CD4-positive, alpha-beta T cell (primary cell): ENCODE measurements at places on chromosomes 12 and 14.
A peak's percentile ranks its signal among the peaks of the same experiment; 100 is the strongest.

- H3K4me1 ChIP-seq, result peaks cover 11% of the 10 kb centered on the region
- no peaks in the 10 kb centered on the region for H3K27me3 ChIP-seq
- H3K27ac ChIP-seq, result no peak overlapping the region
- no peaks in the 10 kb centered on the region for H3K36me3 ChIP-seq
- no peak overlapping the region for H3K4me3 ChIP-seq
Observed at GRCh38 chr12:132213359-132214160, 69.3 kb downstream of the NOC4L start.

- H3K36me3 ChIP-seq, result peaks cover 80% of the 10 kb centered on the region
- no peaks in the 10 kb centered on the region for H3K27me3 ChIP-seq
- no peak overlapping the region for H3K4me3 ChIP-seq
Observed at GRCh38 chr12:6330192-6330591, 11.7 kb downstream of the TNFRSF1A start.

- no peaks in the 10 kb centered on the region for H3K4me1 ChIP-seq
- no peak for DNase-seq
- no peaks in the 10 kb centered on the region for H3K36me3 ChIP-seq
- no peak overlapping the region for H3K27ac ChIP-seq
Observed at GRCh38 chr12:130504110-130504839, 166.6 kb downstream of the PIWIL1 start.

GRCh38 chr12:5309654-5310053 lies 122.3 kb upstream of the NTF3 start:
- no peaks in the 10 kb centered on the region for H3K27me3 ChIP-seq
- no peak for DNase-seq
- no peak overlapping the region for H3K4me3 ChIP-seq

DNA sequence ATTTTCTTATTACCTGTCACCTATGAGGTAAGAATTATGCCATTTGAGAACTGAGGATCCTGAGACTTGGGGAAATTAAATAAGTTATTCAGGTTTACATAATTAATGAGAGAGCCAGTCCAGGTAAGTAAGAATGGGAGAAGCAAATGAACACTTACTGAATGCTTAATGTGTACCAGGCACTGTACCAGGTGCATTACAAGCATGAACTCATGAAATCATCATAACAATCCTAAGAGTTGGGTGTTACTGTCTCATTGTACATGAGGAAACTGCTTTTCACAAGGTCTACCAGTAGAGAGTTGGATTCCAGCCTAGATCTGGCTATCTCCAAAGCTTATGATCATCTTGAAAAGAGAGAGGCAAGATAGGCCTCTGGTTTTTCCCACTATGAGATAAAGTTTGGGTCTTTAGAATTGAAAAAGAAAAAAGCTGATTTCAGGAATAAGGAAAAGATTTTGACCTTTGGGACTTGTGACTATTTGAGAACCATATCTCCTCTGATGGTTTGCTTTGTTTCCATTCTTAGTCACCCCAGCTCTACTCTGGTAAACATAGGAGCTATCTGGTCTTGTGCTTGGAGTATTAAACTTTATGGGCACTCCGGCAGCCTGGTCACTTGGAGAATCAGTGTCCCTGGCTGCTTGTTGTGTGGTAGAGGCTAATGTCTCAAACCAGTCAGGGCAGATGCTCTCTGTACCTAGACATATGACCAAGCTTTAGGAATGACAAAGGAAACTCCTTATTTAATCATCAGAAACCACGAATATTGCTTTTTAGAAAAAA lies 48.0 kb downstream of the PTHLH start:
- H3K27ac ChIP-seq, result no peak overlapping the region
- H3K4me1 ChIP-seq, result no peaks in the 10 kb centered on the region
- no peaks in the 10 kb centered on the region for H3K36me3 ChIP-seq
- no peak for DNase-seq

GRCh38 chr12:31477687-31478086 lies 113.2 kb downstream of the DENND5B start:
- DNase-seq, result no peak
- H3K27me3 ChIP-seq, result no peaks in the 10 kb centered on the region
- H3K27ac ChIP-seq, result no peak overlapping the region
- no peaks in the 10 kb centered on the region for H3K4me1 ChIP-seq

DNA sequence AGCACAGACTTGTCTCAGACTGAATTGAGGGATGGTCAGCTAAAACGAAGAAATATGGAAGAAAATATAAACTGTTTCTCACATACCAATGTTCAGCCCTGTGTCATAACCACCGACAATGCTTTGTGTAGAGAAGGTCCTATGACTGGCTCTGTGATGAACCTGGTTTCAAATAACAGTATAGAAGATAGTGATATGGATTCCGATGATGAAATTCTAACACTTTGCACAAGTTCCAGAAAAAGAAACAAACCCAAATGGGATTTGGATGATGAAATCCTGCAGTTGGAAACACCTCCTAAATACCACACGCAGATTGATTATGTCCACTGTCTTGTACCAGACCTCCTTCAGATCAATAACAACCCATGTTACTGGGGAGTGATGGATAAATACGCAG lies 7.9 kb upstream of the MAPK1IP1L start:
- no peak overlapping the region for H3K27ac ChIP-seq
- no peaks in the 10 kb centered on the region for H3K4me1 ChIP-seq
- no peak overlapping the region for H3K4me3 ChIP-seq
- H3K27me3 ChIP-seq, result no peaks in the 10 kb centered on the region
- H3K36me3 ChIP-seq, result peaks cover 25% of the 10 kb centered on the region

- H3K36me3 ChIP-seq, result no peaks in the 10 kb centered on the region
- H3K27ac ChIP-seq, result no peak overlapping the region
- DNase-seq, result no peak
Observed at GRCh38 chr12:30622509-30622908, 73.2 kb downstream of the IPO8 start.

DNA sequence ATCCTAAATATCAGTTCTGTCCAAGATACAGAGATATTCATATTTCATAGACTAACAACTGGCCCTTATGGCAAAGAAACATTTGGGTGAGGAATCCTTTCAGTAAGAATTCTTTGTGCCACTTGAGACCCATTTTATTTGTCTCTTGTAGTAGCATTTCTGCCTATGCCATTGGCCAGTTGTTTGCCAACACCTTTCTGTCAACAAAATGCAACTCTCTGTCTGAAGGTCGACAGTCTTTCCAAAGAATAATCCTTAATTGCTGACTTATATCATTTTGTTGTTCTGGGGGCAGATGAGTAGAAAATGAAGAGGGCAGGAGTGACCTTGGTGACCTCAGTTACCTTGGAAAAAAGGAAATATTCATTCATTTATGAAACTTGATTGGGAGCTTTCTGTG lies 10.9 kb downstream of the IFT43 start:
- no peak overlapping the region for H3K4me3 ChIP-seq
- H3K4me1 ChIP-seq, result no peaks in the 10 kb centered on the region
- DNase-seq, result no peak
- H3K36me3 ChIP-seq, result peaks cover 27% of the 10 kb centered on the region

GRCh38 chr14:51336734-51337133 lies 96.7 kb downstream of the TMX1 start:
- H3K36me3 ChIP-seq, result no peaks in the 10 kb centered on the region
- H3K4me3 ChIP-seq, result no peak overlapping the region
- H3K4me1 ChIP-seq, result no peaks in the 10 kb centered on the region
- no peak overlapping the region for H3K27ac ChIP-seq
- H3K27me3 ChIP-seq, result no peaks in the 10 kb centered on the region

DNA sequence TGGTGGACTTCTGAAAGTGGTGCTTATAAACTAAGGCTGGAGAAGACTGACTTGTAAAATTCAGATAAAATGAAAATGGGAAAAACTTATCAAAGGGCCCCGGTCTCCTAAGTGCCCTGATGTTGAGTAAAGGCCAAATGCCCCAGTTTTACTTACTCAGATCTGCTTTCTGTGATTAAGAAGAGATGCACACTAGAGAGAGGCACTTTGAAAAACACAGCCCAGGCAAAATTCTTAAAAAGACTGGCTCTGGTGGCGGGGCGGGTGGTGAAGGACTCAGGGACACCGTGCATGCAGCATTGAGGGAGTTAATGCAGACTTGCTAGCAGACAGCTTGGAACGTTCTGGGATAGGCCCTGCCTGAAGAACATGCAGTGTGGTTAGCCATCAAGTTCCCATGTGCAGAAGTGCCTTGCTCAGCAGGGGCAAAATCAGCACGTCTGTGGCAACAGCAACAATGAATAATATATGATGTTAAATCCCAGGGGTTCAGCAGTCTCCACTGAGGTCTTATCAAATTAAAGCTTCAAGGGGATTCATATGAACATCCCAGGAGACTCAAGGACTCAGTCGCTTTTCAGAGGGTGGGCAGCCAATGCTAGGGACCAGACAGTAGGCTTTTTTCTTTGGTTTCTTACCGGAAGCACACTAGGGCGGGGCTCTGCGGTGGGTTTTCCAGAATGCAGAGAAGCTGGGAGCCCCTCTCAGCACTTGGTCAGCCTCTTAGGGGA lies 105.0 kb downstream of the DAD1 start:
- peak overlapping the region; percentile 41 for H3K27ac ChIP-seq
- H3K4me3 ChIP-seq, result peak overlapping the region; percentile 55
- H3K4me1 ChIP-seq, result peaks cover 3% of the 10 kb centered on the region
- no peak for DNase-seq
- H3K27me3 ChIP-seq, result no peaks in the 10 kb centered on the region

DNA sequence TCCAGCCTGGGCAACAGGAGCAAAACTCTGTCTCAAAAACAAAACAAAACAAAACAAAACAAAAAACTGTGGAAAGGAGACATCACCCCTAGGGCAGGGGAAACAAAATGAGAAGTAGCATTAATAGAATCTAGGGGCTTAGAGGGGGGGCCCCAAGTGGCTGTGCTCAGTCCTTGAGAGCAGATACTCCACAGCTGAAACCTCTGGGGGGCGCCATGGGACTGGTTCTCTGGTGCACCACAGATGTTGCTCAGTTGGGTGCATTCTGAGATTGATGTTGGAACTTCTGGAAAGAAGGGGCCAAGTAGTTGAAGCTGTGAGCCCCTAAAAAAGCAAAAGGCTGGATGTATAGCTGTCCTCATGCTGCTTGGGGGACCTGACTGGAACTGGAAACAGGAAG lies 11.8 kb upstream of the SYNE2 start:
- DNase-seq, result peak; percentile 57
- no peak overlapping the region for H3K4me3 ChIP-seq
- H3K27me3 ChIP-seq, result no peaks in the 10 kb centered on the region
- peaks cover 5% of the 10 kb centered on the region for H3K4me1 ChIP-seq
- no peak overlapping the region for H3K27ac ChIP-seq
- H3K36me3 ChIP-seq, result no peaks in the 10 kb centered on the region

GRCh38 chr12:125453751-125454150 lies 388.5 kb downstream of the AACS start:
- H3K27ac ChIP-seq, result no peak overlapping the region
- peaks cover 7% of the 10 kb centered on the region for H3K27me3 ChIP-seq
- H3K4me3 ChIP-seq, result no peak overlapping the region
- H3K4me1 ChIP-seq, result no peaks in the 10 kb centered on the region
- H3K36me3 ChIP-seq, result no peaks in the 10 kb centered on the region

DNA sequence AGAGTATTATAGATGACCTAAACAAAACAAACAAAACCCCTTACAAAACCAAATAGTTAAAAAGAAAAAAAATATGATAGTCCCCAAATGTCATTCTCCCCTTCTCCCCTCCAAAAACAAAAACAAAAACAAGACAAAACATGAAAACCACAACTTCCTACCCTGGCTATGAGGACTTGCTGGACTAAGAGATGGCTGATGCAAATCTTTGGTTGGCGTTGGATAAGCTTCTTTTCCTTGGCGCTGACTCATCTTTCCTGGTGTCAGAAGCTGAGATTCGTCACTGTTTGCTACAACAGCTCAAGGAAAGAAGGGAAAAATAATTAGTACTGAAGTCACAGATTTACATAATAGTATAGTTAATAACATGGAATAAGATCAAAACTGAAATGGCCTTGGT lies 102.5 kb upstream of the BBS10 start:
- no peak for DNase-seq
- H3K36me3 ChIP-seq, result peaks cover 25% of the 10 kb centered on the region
- H3K4me1 ChIP-seq, result no peaks in the 10 kb centered on the region
- no peak overlapping the region for H3K4me3 ChIP-seq
- no peak overlapping the region for H3K27ac ChIP-seq

- no peaks in the 10 kb centered on the region for H3K36me3 ChIP-seq
- DNase-seq, result no peak
- no peaks in the 10 kb centered on the region for H3K4me1 ChIP-seq
Observed at GRCh38 chr12:9727813-9728212, 5.1 kb downstream of the CLECL1 start.

- H3K4me3 ChIP-seq, result no peak overlapping the region
- H3K36me3 ChIP-seq, result no peaks in the 10 kb centered on the region
- no peak for DNase-seq
- no peaks in the 10 kb centered on the region for H3K27me3 ChIP-seq
Observed at GRCh38 chr12:1435456-1435855, 158.9 kb downstream of the FBXL14 start.

- H3K27me3 ChIP-seq, result no peaks in the 10 kb centered on the region
- peak overlapping the region; percentile 88 for H3K4me3 ChIP-seq
- peak overlapping the region; percentile 77 for H3K27ac ChIP-seq
- no peaks in the 10 kb centered on the region for H3K36me3 ChIP-seq
- DNase-seq, result peak; percentile 20
Observed at GRCh38 chr14:99604766-99605298, 825 bp upstream of the CCDC85C start.

GRCh38 chr12:66533767-66534166 lies 145.1 kb downstream of the GRIP1 start:
- H3K4me1 ChIP-seq, result no peaks in the 10 kb centered on the region
- H3K36me3 ChIP-seq, result no peaks in the 10 kb centered on the region
- no peak overlapping the region for H3K4me3 ChIP-seq
- no peak overlapping the region for H3K27ac ChIP-seq
- no peaks in the 10 kb centered on the region for H3K27me3 ChIP-seq

GRCh38 chr12:58925111-58925611 lies 4.9 kb upstream of the LRIG3 start:
- DNase-seq, result no peak
- H3K36me3 ChIP-seq, result no peaks in the 10 kb centered on the region
- H3K4me1 ChIP-seq, result no peaks in the 10 kb centered on the region
- H3K4me3 ChIP-seq, result no peak overlapping the region
- no peak overlapping the region for H3K27ac ChIP-seq

DNA sequence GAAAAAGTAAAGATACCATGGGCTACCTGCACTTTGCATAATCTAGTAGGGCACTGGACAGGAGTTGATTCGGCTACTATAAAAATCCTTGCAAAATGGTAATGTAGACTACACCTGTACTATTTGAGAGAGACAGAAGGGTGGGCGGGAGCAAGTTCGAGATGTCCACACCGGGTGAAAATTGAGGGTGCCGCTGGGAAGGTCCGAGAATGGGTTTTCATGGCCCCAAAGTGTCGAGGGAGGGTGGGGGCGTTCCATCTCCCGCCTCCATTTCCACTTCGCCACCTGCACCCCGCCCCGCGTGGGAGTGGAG lies 648 bp downstream of the SNX6 start:
- no peak for DNase-seq
- H3K36me3 ChIP-seq, result peaks cover 7% of the 10 kb centered on the region
- peaks cover 42% of the 10 kb centered on the region for H3K4me1 ChIP-seq
- H3K27ac ChIP-seq, result peak overlapping the region; percentile 86
- no peaks in the 10 kb centered on the region for H3K27me3 ChIP-seq
